ENCODE measurements at places on chromosomes 6 and 20.

DNA sequence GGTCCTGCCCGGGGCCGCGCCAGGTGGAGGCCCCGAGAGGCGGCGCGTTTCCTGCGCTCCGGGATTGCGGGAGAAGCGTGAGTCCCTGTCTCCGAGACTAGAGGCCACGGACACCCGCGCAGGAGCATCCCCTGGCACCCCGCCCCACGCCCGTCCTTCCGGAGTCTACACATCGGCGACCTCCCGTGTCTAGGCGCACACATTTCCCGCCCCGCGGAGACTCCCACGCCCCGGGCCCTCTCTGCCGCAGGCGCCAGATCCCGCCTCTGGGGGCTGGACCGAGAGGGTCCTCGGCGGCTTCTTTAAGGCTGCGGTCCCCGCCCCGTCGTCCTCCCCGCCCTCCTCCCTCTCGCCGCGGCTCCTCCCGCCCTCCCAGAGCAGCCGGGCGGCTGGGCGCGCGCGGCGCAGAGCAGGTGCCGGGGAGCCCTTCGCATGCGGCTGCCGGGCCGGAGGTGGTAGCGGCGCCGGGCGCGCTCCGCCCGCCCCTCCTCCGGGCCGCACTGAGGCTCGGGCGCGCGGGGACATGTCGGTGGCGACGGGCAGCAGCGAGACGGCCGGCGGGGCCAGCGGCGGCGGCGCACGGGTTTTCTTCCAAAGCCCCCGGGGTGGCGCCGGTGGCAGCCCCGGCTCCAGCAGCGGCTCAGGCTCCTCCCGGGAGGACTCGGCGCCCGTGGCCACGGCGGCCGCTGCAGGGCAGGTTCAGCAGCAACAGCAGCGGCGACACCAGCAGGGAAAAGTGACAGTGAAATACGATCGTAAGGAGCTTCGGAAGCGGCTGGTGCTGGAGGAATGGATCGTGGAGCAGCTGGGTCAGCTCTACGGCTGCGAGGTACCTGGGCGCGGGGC, at the start of gene PPP1R14C:
Gene PPP1R14C (plus strand): TSS at position 375 of the 846 bp plus-strand sequence. CDS start 149 bp downstream, at position 524.
- DNase-seq, result peak; percentile 24

- no peak for DNase-seq
Observed at GRCh38 chr6:105167914-105168313, 11.9 kb downstream of the POPDC3 start.

- no peak for DNase-seq
Observed at GRCh38 chr6:156163311-156163710, 613.9 kb upstream of the ARID1B start.

DNA sequence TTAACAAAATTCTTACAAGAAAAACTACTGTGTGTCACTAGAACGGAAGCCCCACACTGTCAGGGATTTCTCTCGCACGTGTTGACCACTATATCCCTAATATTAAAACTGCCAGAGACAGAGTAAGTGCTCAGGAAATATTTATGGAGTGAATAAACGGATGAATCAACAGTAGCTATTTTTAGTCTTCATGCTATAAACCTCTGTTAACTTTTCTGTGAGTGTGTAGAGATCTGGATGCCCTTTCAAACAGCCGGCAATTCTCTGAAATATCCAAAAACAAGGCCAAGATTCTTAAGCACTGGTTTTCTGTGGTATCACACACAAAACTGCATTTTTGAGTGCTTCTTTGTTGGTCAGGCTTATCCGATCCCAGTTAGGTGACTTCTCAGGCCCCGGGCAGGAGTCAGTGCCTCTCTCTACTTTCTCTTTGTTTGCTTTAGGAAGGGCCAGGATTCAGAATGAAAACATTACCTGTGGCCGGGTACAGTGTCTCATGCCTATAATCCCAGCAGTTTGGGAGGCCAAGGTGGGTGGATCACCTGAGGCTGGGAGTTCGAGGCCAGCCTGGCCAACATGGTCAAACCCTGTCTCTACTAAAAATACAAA, 15.7 kb downstream of the ATP9A start:
- peak; percentile 93 for DNase-seq

GRCh38 chr6:35757456-35758123, 18.8 kb upstream of the CLPSL2 start:
- peak; percentile 14 for DNase-seq

DNA sequence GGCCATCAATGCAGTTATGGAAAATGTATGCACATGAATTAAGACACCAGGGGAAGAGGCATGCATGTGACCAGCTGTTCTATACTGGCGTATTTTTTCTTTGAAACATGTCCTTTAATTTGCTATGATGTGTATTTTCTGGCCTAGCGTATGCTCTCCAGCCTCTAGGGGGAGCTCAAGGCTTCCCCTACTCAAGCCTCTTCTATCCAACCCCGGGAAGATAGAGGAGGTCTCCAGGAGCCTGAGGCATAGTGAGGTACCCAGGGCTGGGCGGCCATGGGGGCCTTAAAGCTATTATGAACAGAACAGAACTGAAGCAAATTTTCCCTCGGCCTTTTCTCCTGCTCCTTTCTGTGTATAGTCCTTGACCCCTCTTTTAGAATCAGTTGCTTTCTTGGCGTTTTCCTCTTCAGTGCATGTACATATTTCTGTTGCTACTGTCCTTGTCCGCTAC, 528.9 kb downstream of the MAFB start:
- peak; percentile 51 for DNase-seq

DNA sequence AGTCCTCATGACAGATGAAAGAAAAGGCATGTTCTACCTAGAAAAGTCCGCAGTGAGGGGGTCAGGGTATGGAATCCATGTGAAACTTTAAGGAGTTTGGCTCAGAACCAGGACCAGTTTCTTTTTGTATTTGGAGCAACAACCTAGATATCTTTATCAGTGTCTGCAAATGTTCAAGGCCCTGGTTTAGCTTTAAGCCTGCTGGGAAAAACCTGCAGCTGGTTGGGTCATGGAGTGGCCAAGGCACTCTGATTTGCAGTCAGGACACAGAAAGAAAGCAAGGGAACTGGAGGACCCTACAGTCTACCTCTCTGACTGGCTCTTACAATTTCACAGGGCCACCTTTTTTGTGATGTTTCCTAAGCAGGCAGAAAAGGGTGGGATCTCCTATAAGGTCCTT, 33.7 kb downstream of the GSTA2 start:
- no peak for DNase-seq

Measured in fibroblast of skin of right quadriceps (primary cell).